ENCODE measurements at places on chromosomes 7 and 10.
A peak's percentile ranks its signal among the peaks of the same experiment; 100 is the strongest.

DNA sequence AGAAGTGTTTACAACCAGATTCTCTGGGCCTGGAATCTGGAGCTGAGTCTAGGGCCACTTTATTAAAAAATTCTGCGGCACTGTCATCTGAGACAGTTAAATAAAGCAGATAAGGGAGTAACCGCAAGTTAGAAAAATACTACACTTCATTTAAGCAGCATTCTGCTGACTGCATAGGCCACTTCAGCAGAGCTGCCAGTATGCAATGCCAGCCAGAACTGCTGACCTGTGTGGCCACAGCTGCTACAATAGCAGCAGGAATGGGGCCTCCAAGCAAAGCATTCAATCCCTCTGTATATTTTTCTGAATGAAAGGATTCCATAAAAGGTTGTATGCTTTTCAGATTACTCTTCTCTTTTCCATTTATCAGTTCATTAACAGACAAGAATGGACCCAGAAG, 136.0 kb downstream of the COL28A1 start:
- no peak for DNase-seq

DNA sequence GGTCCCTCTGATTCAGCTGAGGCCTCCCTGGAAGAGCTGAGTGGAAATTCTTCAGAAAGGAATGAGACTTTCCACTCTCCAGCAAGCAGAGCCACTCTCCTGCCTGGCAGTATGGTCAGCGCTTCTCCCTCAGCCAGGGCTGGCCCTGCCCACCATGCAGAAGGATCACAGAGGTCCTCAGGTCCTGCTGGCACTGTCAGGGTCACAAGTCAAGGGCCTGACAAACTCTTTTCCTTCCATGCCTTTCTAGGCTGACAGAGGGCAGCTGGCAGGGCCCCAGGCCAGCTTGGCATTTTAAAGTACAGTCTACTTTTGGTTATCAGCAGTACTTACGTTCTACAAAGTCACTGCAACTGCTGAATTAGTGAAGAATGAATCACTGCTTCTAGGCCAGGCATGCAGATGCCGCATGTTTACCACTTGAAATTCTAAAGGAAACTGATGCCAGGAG, 119.3 kb upstream of the FRMD4A start:
- peak; percentile 51 for DNase-seq

GRCh38 chr7:16091701-16092310, 329.5 kb downstream of the CRPPA start:
- no peak for DNase-seq

- no peak for DNase-seq
These were observed 1.6 kb downstream of the ZNF853 start for GRCh38 chr7:6616854-6617643.

DNA sequence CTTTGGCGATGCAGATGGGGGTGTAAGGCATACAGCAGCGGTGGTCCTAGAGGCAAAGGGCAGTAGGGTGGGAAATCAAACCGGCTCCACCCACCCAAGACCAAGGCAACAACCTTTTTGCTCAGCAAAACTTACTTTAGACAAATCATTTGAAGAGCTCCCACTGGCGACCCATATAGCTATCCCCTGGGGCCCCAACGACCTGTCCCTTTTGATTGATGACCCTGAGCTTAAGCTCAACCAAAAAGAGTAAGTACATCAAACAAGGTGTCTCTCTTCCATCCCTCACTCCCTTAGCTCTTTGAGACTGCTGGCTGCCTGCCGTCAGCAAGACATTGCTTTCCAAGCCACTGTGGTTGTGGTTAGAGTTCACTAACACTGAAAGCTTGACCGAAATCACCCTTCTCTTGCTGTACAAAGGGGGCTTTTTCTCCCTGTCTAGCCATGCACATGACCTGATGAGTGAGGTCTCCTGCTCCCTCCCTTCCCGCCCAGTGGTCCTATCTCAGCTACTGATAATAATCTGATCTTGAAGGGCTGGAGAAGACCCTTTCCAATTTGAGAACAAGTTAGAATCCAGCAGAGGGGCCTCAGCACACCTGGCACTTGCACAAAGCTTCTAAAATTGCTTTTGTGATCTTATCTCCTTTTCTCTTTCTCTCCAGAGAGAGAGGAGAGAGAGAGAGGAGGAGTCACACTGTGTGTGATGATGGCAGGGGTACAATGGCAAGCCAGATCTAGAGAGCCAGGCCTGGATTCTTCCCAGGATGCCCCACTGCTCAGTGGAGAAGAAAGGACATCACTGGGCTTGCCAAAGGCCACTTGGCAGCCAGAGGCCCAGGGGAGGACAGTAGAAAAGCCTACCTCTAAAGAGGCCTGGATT, 42.2 kb downstream of the XPNPEP1 start:
- DNase-seq: no peak

DNA sequence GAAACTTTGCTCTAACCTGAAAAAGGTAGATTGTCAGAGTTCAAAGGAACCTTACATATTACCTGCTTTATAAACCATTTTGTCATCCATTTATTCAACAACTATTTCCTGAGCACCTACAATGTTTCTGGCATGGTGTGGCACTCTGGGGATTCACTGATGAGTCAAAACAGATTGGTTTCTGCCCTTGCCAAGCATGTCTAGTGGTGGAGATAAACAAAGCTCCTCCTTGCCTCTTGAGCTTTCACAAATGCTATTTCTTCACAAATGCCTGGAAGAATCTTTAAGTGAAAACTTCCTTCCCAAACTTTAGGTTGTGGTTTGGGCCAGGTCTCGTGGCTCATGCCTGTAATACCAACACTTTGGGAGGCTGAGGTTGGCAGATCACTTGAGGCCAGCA, 85.1 kb upstream of the RELN start:
- no peak for DNase-seq

DNA sequence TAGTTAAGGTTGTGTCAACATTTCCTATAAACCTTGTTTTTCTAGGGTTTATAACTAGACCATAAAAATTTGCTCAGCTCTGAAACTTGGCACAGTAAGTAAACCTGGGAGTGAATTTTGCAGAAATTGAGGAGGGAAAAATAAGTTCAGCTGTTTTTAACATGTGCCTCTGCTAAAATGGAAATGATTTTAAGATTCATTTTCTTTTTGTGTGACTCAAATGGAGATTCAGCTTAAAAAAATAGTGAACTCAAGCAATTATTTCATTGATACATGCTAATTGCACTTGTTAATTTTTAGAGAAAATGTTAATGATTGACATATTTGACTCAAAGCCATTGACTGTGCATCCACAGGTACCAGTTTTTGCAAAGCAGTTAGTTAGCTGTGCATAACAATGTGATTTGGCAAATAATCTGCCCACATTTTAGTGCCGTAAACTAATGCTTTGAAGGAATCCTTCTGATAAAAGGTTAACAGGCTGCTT, 68.5 kb upstream of the ZNF438 start:
- no peak for DNase-seq

- no peak for DNase-seq
These were observed 578.5 kb downstream of the SDK1 start for GRCh38 chr7:3879355-3880075.

GRCh38 chr10:133006806-133007205, 64.4 kb upstream of the CFAP46 start:
- DNase-seq: no peak

GRCh38 chr10:132199268-132199853, 12.6 kb downstream of the DPYSL4 start:
- DNase-seq: no peak

DNA sequence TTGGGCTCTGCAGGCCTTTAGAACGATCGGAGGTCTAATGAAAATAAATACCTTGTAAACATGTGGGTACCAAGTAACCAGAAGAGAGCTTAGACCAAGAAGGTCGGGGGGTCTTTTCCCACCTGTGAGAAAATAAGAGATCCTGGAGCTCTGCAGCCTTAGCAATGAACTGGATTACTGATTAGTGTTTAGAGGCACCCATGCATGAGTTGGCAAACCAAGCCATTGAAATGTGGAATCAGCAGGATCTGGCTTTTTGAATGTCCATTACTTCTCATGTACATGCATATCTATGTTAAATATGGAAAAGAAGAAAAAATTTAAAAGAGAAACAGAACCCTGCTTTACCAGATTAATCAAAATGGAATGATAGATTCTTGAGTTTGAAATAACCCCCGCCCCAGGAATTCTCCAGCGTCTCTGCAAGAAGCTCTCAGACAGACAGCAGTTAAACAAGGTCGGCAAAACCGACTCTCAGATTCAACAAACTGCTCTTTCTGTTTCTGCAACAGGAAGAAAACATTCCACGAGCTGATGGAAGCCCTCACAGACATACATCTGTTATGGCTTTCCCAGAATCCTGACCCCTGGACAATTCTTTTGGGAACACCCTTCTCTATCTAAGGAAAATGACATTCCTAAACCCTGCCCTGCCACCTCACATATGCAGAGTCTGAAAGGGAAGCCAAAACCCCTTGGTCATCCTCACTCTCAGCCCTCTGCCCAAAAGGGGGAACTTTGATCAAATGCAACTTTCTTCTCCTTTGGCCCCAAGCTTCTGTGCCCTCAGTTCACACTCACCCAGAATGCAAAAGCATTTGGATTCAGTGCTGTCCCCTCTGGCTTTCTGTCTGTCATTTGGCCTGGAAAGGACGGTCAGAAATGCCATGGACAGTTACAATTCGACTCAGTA, 78.7 kb upstream of the EN2 start:
- DNase-seq: no peak

GRCh38 chr7:142879060-142879459, 6.5 kb downstream of the TRPV6 start:
- no peak for DNase-seq

DNA sequence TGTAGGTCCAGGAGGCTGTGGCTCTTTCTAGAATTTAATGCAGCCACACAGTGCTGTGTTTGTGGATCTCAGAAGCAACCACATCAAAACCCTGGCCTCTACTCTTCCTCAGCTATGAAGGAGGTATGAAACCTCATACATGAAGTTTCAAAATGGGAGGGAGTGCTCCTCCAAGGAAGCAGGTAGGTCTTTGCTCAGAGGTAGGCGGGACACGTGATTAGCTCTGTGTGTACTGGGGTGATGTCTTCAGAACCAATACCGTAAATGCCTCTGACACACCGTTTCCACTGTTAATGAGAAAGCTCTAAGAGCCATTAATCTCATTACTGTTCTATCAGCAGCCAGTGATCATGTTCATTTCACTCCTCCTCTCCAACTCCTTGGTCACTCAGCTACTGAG, 126.1 kb downstream of the PLXNA4 start:
- no peak for DNase-seq

GRCh38 chr7:33774762-33775523, 130.4 kb upstream of the BMPER start:
- no peak for DNase-seq

DNA sequence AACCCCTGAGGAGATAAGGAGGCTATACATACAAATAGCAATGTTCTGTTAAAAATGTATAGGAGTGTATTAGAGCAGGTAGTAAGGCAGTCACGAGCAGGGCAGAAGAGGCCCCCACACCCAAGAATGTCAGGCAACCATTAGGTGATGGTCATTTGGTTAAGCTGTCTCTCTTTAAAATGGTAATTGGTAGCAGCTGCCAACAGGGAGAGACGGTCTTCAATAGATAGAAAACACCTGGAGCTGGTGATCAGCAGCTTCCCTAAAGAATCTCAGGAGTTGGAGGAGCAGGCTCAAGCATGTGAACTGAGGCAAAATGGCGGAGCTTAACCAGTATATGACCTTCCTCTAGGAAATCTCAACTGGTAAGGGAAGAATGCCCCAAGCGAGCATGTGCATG, 26.4 kb upstream of the HTR5A start:
- DNase-seq: no peak

- no peak for DNase-seq
These were observed 103.8 kb upstream of the APBB1IP start for GRCh38 chr10:26334232-26334931.

GRCh38 chr10:85557077-85557476, 809.5 kb downstream of the GRID1 start:
- DNase-seq: no peak

DNA sequence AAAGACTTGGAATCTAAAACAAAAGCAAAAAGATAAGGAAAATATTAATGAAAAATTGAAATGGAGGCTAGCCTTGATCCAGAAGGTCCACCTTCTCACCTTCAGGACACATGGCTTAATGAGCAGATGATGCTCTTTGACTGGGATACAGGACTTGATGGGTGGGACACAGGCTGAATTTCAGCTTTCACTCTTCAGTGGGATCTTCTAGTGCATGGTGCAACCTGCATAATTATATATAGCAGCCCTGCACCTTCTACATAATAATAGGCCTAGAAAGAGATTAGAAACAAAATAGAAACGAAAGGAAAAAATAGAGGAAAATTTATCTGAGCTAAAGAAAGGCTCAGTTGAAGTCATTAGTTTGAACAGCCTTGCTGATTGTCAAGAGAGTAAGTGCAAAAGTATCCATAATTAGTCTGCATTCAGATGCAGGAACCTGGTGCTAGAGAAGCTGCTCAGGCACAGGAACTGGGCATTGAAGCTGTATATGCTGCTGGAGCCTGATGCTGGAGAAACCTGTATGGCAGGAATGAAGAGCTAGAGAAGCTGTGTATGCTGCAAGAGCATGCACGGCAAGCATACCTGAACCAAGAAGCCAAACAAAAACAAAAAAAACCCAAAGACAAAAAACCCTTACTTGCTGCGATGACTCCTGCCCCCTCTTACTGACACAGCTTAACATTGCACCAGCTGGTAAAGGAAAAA, 19.4 kb downstream of the MKLN1 start:
- no peak for DNase-seq

- no peak for DNase-seq
These were observed 16.2 kb downstream of the OLAH start for GRCh38 chr10:15059914-15060313.

- DNase-seq: peak; percentile 55
These were observed 2.9 kb downstream of the TWIST1 start for GRCh38 chr7:19114551-19114855.

GRCh38 chr10:4557469-4557868, 268.5 kb upstream of the AKR1E2 start:
- no peak for DNase-seq

DNA sequence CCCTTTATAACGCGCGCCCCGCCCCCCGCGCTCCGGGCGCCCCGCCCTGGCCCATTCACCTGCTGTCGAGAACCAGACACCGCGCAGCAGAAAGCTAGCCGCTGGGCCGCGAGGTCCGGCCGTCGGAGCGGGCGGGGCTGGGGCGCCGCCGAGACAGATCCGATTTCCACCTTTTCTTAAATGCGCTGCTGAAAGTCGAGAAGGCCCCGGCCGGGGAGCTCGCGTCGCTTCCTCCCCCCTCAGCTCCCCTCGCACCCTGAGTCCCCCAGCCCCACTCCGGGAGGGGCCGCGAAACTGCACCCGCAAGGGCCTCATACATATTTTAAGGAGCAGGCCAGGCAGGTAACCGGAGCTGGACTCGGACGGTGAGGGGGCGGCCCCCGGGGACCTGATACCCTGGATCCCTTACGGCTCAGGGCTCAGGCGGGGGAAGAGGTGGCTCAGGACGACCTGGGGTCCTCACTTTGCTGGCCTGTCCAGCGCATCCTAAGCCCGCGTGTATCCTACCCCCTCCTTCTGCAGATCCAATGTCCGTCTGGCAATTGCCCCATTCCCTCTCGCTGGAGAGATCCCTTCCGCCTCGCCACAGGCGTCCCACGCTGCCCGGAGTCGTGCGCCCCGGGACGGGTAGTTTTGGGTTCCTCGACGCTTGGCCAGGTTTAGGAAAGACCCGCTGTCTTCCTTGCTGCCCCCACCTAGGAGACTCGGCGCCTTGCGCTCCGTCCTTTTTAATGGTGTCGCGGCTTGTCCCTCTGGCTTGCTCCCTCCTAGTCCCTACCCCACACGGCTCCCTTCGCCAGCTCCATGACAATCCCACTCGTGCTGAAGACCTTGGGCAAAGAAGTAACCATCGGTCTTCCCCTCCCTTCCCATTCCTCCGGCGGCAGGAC, 170.6 kb downstream of the UBE2H start:
- no peak for DNase-seq

GRCh38 chr10:112722758-112723157, 227.3 kb upstream of the TCF7L2 start:
- DNase-seq: no peak

- no peak for DNase-seq
These were observed 3.1 kb downstream of the PCOLCE start for GRCh38 chr7:100604976-100605911.
